ENCODE measurements at places on chromosomes 11 and 22. TPM values are rescaled to one million over a fixed set of nuclear protein-coding genes. Genes with fewer than 3 reads are reported as not detected.
A peak's percentile ranks its signal among the peaks of the same experiment; 100 is the strongest.

- DNase-seq: no peak
Observed at GRCh38 chr11:74121804-74122203, 49.0 kb downstream of the C2CD3 start.

DNA sequence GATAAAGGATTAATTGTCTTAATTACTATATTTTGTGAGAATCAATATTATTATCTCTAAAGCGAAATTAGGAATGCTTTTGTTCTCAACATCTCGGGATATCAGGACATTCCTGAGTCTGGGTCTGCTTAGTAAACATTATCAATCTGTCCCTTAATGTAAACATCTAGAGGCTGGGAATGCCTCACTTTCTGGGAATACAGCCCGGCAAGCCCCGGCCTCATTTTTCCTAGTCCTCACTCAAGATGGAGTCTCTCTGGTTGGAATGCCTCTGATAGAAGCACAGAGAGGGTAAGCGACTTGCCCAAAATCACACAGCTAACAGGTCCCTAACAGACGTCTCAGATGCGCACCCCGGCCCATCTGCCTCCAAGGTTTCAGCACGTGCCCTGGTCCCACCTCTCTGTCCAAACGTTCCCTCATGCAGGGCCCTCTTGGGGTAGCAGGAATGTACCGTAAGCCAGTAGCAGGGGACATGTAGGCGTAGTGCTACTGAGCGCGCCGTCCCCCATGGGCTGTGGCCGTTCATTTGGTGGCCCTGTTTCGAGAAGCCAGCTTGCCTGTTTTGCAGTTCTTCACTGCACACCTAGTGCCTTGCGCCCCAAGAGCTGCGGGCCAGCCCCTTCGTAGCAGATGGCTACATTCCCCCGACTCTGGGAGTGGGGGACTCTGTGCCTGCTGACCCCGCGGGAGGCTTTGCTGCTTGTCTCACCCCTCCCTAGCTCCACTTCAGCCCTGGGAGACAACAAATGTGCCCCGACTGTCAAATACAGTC lies 62.2 kb upstream of the FADD start:
- DNase-seq: no peak

DNA sequence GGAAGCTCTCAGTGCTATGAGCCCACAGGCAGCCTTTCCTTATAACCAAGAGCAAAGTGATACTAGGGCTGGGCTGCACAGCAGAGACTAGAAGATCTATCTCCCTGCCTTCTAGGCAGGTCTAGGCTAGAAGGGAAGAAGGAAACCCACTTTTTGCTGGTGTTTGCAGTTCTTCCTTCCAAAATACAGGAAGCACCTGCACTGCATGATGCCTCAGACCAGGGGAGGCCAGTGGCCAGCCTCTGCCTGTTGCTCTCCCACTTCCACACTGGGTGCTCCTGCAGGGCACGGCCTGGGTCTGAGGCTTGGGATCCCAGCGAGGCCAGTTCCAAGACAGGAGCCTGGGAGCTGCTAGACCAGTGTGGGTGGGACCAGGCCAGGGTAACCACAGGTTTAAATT lies 6.0 kb upstream of the UCP3 start:
- no peak for DNase-seq

DNA sequence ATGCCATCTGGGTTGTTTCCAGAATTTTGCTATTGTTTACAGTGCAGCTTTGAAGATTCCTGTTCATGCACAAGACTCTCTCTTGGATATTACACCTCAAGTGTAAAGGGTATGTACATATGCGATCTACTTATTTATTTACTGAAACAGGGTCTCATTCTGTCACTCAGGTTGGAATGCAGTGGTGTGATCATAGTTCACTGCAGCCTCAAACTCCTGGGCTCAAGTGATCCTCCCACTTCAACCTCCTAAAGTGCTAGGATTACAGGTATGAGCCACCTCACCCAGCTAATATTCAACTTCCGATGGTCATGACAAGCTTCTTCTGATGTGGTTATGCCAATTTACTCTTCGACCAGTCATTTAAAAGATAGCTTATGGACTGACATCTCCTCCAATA lies 158.1 kb upstream of the PITPNB start:
- no peak for DNase-seq

DNA sequence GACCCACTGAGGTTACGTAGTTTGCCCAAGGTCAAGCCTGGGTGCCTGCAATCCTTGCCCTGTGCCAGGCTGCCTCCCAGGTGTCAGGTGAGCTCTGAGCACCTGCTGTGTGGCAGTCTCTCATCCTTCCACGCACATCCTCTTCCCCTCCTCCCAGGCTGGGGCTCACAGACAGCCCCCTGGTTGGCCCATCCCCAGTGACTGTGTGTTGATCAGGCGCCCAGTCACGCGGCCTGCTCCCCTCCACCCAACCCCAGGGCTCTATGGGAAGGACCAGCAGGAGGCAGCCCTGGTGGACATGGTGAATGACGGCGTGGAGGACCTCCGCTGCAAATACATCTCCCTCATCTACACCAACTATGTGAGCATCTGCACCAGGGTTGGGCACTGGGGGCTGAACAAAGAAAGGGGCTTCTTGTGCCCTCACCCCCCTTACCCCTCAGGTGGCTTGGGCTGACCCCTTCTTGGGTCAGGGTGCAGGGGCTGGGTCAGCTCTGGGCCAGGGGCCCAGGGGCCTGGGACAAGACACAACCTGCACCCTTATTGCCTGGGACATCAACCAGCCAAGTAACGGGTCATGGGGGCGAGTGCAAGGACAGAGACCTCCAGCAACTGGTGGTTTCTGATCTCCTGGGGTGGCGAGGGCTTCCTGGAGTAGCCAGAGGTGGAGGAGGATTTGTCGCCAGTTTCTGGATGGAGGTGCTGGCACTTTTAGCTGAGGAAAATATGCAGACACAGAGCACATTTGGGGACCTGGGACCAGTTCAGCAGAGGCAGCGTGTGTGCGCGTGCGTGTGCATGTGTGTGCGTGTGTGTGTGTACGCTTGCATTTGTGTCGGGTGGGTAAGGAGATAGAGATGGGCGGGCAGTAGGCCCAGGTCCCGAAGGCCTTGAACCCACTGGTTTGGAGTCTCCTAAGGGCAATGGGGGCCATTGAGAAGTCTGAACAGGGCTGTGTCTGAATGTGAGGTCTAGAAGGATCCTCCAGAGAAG lies 1.6 kb downstream of the GSTP1 start:
- DNase-seq: no peak

DNA sequence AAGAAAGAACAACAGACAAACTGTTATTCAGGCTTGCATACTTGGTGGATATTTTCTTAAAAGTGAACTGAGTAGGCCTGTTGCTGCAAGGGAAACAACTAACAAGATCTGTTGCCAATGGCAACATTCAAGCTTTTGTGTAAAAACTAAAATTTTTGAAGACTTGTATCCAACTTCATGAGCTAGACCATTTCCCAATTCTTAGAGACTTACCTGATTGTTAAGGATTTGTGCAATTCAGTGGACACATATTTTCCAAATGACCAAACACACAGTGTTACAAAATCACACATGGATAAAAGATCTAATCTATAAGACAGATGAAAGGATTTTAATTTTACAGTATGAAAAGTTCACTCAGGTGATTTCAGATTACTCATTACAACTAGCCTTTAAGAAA lies 564.1 kb downstream of the CNTN5 start:
- no peak for DNase-seq

The MS4A6A gene
- total RNA-seq: 24.8 TPM

- peak; percentile 32 for DNase-seq
Observed at GRCh38 chr11:1935156-1936071, 11.7 kb upstream of the MRPL23 start.

DNA sequence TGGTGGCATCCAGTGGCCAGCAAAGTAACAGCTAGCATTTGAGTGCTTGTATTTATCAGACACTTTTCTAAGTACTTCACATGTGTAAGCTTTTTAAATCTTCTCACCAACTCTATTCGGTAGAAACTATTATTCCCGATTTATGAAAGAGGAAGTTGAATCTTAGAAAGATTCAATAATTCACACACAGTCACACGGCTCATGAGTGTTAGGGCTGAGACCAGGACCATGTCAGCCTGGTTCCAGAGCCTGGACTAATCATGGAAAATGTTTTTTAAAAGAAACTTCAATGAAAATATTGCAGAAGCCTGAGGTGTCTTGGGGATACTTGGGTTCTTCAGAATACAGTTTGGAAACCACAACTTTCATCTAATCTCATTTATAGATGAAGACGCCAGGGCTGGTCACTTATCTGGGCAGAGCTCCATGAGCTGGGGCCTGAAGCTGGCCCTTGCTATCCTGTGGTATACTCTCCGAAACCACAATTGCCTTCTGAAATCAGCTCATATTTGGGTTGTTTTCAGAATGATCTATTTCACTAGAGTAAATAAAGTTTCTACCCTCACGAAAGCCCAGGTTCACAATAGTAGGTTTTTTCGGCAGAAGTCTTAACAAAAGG lies 4.3 kb upstream of the CRTAM start:
- DNase-seq: no peak

GRCh38 chr11:80838153-80838552 lies 1397.3 kb upstream of the TENM4 start:
- DNase-seq: no peak

DNA sequence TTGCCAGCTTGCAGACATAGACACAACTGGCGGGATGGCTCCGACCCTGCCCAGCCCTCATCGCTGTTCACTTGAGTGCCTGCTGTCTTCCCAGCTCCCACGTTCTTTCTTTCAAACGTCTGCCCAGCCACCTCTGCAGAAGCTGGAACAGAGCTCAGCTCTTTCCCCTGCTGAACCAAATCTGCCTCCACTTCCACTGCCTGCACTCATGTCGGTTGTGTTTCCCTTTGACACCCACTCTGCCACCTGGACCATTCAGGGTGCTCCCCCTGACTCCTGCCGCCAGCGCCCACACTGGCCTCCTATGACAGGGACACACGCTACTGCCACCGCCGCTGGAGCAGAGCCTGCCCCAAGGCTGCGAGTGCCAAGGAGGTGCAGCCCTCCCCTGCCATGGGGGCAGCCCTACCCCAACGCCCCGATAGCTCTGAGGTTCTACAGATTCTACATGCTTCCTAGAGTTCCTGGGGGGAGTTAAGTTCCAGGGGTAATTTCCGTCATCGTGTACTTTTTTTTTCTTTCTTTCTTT lies 37.9 kb downstream of the TST start:
- no peak for DNase-seq

The OR52E8 gene
- total RNA-seq: not detected

The OR5P2 gene
- total RNA-seq: not detected

- no peak for DNase-seq
Observed at GRCh38 chr11:70650075-70650909, 252.0 kb downstream of the CTTN start.

The BDNF gene
- total RNA-seq: 3.3 TPM

The UBE4A gene
- 60.4 TPM for total RNA-seq

- no peak for DNase-seq
Observed at GRCh38 chr11:12841946-12842630, 167.0 kb upstream of the RASSF10 start.

- peak; percentile 7 for DNase-seq
Observed at GRCh38 chr11:117563556-117563955, 233.5 kb downstream of the DSCAML1 start.

The ANKK1 gene
- total RNA-seq: 0.96 TPM

DNA sequence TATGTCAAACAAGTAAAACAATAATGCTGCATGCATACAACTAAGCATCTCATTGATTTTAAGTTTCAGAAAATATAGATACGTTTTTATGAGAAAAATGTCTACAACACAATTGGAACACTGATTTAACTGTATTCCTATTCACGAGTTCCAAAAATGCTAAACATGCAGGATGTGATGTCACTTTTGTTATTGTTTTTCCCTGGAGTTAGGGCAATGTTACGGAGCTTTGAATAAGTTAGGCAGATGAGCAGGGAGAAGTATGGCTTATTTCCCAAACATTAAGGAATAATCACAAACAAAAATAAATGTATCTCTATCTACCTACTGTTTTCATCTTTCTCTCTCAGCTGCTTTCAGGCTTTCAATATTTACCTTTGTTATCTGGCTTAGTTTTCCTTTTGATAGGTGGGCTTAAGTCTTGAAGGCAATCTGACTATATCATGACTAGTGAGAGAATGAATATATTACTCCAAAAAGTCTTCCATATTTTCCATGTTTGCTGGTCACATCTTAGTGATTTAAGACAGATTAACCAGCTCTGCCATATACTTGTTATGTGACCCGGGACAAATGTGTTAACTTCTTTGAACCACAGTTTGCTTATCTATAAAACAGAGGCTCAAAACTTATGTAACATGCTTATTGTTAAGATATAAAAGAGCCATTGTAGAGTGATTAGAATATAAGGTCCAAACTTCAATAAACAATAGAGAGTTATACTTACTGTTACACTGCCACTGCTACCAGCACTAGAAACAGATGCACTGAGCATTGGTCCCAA lies 854.4 kb upstream of the CCDC90B start:
- DNase-seq: no peak

- no peak for DNase-seq
Observed at GRCh38 chr22:20884454-20884853, 25.6 kb downstream of the SNAP29 start.

DNA sequence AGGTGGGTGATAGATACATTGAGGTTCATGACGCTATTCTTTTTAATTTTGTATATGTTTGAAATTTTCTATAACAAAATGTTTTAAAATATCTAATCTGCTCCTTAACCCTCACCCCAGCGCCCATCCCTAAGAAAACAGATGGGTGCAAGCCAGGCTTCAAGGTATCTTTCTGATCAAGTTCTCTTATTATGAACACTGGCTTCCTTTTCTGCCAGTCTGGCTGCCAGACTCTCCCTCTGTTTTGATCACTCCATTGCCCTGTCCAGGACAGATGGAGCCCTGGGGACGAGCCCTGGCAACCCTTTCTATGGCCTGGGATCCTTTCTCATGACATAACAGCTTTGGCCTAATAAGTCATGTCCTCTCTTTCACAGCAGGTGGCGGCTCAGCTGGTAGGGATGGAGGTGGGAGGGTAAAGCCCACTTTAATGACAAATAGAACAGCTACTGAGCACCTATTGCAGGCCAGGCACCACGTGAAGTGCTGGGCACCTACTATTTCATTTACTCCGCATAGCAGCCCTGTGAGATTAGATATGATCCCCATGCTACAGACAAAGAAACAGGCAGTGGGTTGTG lies 38.4 kb downstream of the DRD2 start:
- no peak for DNase-seq

- DNase-seq: no peak
Observed at GRCh38 chr11:95283650-95284049, 52.6 kb upstream of the SESN3 start.

DNA sequence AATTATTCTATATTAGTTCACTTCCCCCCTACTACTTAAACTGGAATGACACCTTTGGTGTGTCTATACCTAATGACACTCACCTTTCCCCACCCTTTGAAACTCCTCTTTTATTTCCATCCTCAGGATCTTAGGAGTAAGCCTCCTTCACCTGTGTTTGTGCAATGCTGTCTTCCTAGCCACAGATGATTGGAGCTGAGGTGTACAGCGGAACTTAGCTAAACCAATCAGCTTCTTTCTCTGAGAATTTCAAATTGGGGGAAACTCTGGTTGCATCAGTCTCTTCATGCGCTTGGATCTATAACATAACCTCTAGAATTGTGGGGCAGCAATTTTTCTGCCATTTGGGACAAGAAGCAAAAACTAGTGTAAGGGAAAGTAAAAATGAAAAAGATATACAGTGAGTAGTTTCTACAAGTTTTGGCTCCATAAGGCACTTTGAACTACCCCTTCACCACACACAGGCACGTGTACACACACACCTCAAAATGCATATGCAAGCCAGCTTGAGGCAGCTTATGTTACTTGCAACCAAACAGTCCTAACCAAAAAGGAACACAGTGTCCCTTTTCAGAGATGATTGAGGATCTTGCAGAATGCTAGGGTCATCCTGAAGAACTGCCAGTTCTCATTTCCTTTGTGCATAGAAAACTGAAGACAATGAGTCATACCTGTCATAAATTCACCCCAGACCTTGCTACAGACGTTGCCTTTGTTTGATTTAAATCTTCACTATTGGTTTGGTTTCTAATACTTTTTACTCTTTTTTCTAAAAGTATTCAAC lies 36.0 kb upstream of the LDLRAD3 start:
- DNase-seq: no peak

The TPBGL gene
- 3.3 TPM for total RNA-seq
